Activated CD8-positive, alpha-beta memory T cell treated with anti-CD3 and anti-CD28 coated beads, Interleukin-2, amount 50 U/mL, for 4 hours (primary cell): ENCODE measurements at places on chromosomes 11 and 22.
A peak's percentile ranks its signal among the peaks of the same experiment; 100 is the strongest.

GRCh38 chr11:129989149-129989813, 13.4 kb downstream of the PRDM10 start:
- DNase-seq: no peak

DNA sequence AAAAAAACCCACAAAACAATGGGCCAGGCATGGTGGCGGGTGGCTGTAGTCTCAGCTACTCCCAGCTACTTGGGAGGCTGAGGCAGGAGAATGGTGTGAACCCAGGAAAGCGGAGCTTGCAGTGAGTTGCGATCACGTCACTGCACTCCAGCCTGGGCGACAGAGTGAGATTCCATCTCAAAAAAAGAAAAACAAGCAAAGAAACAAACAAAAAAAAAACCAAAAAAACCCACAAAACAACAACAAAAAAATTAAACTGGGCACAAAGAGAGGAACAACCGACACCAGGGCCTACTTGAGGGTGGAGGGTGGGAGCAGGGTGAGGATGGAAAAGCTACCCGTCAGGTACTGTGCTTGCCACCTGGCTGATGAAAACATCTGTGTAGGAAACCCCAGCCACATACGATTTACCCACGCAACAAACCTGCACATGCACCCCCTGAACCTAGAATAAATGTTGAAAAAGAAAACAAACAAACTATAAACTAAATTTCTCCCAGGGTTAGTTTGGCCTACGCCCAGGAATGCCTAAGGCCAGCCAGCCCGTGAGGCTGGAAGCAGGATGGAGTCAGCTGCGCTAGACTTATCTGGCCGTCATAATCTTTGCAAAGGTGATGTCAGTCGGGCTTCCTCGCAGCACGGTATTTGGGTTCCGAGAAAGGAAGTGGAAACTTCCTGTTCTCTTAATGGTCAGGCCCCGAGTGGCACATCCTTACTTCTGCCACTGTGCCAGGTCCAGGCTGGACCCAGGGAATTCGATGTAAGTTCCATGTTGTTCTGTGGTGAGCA, 21.9 kb upstream of the CYB5R3 start:
- no peak for DNase-seq

- DNase-seq: no peak
Measured at GRCh38 chr11:125279676-125280418, 115.3 kb downstream of the PKNOX2 start.

GRCh38 chr11:27626269-27626937, 73.9 kb downstream of the BDNF start:
- no peak for DNase-seq

GRCh38 chr11:66411323-66411722, 9.5 kb upstream of the NPAS4 start:
- DNase-seq: no peak

- DNase-seq: no peak
Measured at GRCh38 chr11:69658626-69659450, 16.3 kb downstream of the LTO1 start.

DNA sequence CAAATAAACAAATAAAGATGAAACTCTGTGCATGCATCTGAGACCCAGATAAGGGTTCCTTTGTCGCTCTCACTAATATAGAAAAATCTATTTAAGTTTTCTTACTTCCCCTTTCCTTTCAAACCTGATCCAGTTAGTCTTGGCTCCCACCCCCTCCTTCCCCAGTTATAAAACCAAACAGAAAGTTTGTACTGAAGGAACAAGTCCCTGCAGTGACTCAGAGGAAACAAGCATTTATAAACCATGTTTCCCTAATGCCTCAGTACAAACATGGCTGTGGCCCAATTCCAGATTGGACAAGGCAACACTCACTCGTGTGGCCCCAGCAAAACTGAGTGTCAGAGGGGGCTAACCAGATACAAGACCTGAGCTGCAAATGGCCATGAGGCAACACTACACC, 65.5 kb upstream of the ARHGAP20 start:
- DNase-seq: no peak

DNA sequence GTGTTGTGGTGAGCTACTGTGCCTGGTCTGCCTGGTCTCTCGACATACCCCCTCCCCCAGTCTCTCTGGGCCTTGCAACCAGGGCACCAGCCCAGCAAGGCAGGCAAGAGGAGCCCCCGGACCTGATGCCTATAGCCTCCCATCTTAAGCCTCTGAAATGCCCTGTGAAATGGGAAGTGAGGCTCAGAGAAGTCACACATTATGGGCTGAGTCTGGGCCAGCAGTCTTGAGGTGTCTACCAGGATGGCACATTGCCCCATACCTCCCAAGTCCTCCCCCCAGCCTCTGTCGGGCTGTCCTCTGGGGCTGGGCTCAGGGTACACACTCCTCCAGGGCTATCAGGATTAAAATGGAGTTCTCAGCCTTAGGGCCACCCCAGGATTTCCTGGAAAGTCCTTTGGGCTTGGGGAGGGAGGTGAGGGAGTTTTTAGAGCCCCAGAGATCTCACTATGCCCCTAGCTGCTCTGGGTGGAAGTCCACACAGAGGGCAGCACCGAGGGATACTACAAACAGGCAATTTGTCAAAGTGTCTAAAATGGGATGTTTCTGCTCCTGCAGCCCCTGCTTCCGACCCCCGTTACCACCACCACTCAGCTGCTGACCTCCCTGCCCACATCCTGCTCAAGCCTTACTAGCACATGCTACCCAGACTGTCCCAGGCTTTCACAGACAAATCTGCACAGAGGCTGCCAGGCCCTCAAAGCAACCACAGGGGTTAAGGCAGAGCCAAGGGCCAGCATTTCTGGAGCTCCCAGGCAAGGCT, 3.1 kb upstream of the SH3BP1 start:
- DNase-seq: no peak

DNA sequence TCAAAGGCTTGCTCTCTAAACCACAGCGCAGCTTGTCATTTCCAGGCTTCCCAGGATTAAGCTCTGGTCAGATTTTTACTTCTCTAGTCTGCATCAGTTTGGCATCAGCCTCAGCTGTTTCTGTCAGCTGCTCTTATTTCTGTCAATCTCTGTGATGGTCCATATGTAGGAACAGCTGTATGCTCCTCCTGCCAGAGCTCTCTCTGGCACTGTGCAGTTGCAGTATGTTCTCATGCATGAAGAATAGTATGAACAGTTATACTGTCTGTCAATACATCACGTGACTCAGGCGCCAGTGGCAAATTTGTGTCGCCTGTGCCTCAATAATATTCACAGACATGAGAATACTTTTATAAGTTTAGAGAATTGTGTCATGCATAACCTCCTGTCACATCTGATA, 6.7 kb downstream of the OR6M1 start:
- DNase-seq: no peak

DNA sequence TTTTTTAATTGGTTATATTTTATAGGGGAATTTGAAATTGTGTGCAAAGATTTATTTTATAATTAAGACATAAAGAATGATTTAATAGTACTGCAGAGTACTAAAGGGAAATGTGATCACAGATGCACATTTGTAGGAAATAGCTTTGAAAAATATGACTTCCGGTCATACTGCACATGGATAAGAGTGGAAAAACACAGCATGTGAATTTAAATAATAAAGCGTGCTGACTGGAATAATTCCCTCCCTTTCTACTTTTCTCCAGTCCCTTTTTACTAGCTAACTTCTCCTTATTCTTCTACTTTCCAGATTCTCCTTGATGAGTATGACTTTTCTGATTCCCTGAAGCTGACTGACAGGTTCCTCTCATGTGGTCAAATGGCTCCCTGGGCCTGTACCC, 238.4 kb upstream of the CTSC start:
- no peak for DNase-seq

DNA sequence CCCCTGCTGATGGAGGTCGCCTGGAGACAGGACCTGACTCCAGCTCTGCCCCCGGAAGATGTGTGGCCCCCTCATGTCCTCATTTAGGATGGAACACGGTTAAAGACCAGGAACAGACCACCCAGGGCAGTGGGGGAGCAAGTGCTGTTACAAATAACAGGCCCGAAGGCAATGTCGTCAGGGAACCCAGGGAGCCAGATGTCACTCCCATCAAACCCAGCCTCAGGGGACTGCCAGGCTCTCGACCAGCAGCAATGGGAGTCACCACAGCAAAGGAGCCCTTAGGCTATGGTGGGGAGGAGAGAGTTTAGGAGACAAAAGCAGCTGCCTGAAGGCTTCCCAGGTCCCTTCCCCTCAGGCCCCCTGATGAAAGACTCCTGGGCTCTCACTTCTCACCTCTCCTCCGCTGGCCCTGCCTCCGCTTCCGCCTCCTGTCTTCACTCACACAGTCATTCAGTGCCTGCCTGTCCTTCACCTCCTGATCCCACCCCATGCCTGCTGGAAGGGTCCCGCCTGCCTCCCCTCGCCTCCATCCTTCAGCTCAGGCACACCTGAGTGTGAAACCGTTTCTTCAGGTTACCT, 4.4 kb downstream of the RPS19BP1 start:
- no peak for DNase-seq

GRCh38 chr11:44564166-44564565, 1.3 kb upstream of the CD82 start:
- no peak for DNase-seq

DNA sequence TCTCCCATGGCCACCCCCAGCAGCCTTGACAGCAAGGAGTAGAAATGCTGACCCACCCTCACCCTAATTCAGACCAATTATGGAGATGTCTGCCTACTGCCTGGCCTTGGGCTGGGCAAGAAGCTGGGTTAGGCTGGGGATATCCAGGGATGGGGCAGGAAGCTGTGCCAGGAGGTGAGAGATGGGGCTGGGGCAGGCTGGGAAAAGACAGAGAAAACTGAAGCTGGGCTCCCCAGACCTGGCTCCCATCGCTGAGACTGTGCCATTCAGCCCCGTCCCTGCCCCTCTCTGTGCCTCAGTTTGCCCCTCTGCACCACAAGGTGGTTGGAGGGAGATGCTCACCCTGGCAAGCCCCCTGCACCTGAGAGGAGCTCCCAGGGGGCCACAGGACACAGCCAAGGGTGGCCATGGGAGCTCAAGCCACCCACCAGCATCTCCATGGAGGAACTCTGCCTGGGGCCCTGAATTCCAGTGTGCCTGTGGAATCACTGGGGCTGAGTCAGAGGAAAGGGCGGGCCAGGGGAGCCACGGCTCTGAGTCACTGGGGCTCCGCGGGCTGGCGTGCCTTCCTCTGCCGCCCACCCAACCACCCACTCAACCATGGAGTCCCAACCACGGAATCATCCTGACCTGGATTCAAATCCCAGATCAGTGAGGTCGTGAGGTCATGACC, 6.0 kb upstream of the CARD10 start:
- peak; percentile 42 for DNase-seq

GRCh38 chr11:107713009-107713408, 1.2 kb upstream of the SLN start:
- no peak for DNase-seq

GRCh38 chr11:122453586-122453985, 201.9 kb upstream of the UBASH3B start:
- no peak for DNase-seq

DNA sequence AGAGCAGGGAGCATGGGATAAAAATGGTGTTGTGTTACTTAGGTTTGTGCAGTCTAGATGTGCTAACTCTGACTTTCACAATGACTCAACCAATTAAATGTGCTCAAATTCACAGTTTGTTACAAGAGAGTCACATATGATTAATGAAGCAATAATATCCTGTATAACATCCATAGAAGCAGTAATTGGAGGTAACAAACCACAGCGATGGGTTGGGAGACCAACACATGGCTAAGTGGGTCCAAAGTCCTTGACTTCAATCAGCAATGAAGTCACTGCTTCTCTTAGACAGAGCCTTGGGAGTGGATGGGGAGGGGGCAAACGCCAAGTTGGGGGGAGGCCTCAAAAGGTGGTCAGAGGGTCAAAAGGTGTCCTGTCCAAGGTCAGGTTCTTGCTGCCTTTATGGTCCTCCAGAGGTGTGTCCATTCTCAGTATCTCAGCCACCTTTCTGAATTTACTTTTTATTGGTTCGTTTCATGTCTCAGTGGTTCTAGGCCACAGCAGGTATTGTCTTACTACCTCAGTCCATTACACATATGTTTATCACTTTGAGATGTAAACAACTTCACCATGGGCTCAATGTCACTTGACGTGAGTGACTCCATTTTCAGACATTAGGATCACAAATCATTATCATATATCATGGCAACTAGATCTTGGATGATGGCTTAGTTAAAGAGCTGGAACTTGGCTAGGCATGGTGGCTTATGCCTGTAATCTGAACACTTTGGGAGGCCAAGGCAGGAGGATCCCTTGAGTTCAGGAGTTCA, 32.4 kb downstream of the SLN start:
- DNase-seq: no peak

- DNase-seq: no peak
Measured at GRCh38 chr11:1153951-1154493, 3.7 kb upstream of the MUC5AC start.

- no peak for DNase-seq
Measured at GRCh38 chr22:28989484-28989883, 72.1 kb downstream of the C22orf31 start.

DNA sequence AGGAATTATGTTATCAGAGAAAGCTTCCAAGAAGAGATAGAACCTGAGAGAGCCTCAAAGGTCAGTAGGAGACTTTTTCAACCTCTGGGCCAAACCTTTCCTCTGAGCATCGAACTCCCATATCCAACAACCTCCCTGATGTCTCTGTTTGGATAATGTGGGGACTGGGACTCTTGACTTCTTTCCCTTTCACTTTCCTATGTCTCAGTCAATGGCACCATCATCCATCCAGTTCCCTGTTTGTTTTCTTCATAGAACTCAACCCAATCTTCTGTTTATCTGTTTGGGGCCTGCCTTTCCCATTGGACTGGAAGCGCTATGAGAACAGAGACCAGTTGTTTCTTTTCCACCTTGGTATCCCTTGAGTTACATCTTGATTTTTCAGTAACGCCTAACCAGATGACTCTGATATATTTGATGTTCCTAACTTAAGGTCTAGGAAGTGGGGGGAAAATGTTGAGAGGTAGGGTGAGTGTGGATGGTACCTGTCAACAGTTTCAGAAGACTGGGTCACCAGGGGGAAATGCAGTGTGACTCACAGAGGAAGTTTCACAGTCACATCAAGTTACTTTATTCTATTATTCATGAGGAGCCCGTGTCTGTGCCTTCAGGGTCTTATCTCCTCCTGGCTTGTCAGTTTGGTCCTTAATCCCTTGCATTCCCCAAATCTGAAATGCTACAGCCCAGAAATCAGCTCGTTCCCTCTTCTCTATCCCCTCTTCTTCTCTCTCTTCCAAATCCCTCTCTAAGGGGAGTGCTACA, 4.5 kb upstream of the KCNE3 start:
- DNase-seq: no peak

DNA sequence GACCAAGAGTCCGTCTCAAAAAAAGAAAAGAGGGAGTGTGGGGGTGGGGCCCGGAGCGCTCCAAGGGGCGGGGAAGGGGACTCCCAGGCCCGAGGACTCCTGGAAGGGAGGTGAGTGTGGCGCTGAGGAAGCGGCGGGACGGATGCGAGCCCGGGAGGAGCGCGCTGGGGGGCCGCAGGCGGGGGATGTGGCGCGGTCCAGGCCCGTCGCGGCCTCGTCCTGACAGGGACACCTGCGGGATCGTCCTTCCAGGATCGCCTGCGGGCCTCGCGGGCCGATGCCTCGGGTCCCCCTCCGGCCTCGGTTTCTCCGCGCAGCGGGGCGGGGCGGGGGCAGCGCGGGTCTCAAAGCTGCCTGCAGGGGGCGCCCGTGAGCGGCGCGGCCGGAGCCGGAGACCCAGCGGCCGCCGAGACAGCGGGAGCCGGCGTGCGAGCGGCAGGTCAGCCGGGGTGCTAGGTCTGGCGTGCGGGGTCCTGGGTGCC, 3.8 kb upstream of the ADORA2A start:
- peak; percentile 72 for DNase-seq
